Liver (tissue), 10 donors: ENCODE measurements at places on chromosomes 1 and 21. TPM values are rescaled to one million over a fixed set of nuclear protein-coding genes. Genes with fewer than 3 reads are reported as not detected.

The ITPKB gene
- polyA plus RNA-seq = 1.8 TPM

The GUCA2A gene
- not detected for polyA plus RNA-seq

The MLLT11 gene
- 0.31 TPM for polyA plus RNA-seq

The SLC1A7 gene
- polyA plus RNA-seq = 0.67 TPM

- peaks cover 44% of the 10 kb centered on the region for H3K36me3 ChIP-seq
- DNase-seq = no peak
- no peak overlapping the region for H3K27ac ChIP-seq
Observed at GRCh38 chr1:89104687-89105086, 21.2 kb downstream of the GBP2 start.

DNA sequence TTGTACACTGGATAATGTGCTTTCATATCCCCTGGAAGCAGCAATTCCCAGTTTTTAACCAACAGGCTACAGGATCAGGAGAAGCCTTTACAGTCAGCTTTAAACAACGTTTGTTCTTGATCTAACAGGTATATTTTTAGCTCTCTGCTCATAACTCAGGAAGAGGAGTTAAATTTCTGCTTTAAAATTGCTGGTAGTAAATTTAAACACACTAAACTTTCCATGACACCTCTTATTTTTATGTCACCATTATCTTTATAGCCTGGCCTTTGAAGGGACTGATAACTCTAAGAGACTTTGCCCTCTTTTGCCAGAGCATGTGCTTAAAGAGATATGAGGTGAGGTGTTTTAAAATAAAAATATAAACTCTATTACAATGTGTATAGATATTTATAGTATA lies 119.6 kb upstream of the BRINP3 start:
- DNase-seq = no peak
- no peaks in the 10 kb centered on the region for H3K4me1 ChIP-seq
- H3K27ac ChIP-seq = no peak overlapping the region

DNA sequence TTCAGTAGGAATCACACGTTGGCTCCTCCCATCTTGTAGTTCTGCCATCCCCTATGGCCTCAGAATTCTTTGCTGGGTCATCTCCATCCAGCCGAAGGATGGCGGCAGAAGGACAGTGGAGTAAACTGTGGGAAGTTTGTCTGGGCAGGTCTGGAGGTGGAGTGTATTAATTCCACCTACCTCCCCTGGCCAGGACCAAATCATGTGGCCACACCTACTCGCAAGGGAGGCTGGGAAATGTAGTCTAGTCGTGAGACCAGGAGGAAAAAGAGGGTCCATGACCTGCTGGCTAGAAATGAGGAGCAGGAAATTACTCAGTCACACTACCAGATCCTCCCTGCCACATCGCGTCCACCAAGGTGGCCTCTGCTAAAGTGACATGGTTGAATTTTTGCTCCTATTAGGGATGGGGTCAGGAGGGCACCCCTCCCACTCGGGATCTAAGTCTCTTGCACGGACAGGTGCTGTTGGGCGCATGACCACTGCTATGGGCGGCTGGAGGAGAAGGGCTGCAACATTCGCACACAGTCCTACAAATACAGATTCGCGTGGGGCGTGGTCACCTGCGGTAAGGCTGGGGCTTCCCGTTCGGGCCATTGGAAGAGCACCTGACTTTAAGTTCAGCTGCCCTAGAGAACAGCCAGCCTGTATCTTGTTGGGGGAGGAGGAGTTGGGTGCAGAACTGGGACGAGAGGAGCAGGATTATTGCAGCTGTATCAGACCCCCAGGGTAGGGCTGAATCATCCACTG lies 19.5 kb downstream of the PLA2G5 start:
- H3K4me1 ChIP-seq = no peaks in the 10 kb centered on the region
- DNase-seq = no peak
- no peak overlapping the region for H3K4me3 ChIP-seq
- no peaks in the 10 kb centered on the region for H3K27me3 ChIP-seq
- no peak overlapping the region for H3K27ac ChIP-seq

GRCh38 chr1:44970317-44970716 lies 16.1 kb downstream of the EIF2B3 start:
- H3K4me3 ChIP-seq = no peak overlapping the region
- H3K4me1 ChIP-seq = no peaks in the 10 kb centered on the region
- no peak overlapping the region for H3K27ac ChIP-seq
- H3K27me3 ChIP-seq = no peaks in the 10 kb centered on the region
- H3K36me3 ChIP-seq = peaks cover 6% of the 10 kb centered on the region
- DNase-seq = no peak

GRCh38 chr1:222454782-222455181 lies 93.1 kb downstream of the HHIPL2 start:
- H3K4me1 ChIP-seq = no peaks in the 10 kb centered on the region
- no peaks in the 10 kb centered on the region for H3K27me3 ChIP-seq
- H3K27ac ChIP-seq = no peak overlapping the region
- H3K4me3 ChIP-seq = no peak overlapping the region
- no peak for DNase-seq

- DNase-seq = no peak
- no peaks in the 10 kb centered on the region for H3K27me3 ChIP-seq
Observed at GRCh38 chr1:60133000-60133673, 59.6 kb upstream of the C1orf87 start.

DNA sequence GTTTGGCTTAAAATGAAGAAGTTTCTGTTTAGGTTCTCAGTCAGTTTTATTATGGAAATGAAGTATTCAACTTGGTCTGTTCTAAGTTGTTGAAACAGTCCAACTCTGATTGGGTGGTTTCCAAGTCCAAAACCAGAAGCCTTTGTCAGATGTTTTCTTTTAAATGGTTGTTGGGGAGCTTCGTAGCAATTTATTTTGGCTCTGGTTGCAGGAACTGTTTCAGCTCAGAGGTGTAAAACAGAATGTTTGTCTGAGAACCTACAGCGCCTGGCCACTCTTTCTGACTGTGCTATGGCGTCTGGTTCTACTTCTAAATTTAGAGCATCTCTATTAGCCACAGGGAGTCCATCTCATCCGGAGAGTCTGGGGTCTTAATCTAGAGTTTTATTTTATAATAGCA lies 582.6 kb upstream of the TMPRSS15 start:
- H3K4me1 ChIP-seq = no peaks in the 10 kb centered on the region
- no peak overlapping the region for H3K27ac ChIP-seq
- no peaks in the 10 kb centered on the region for H3K36me3 ChIP-seq
- no peaks in the 10 kb centered on the region for H3K27me3 ChIP-seq

DNA sequence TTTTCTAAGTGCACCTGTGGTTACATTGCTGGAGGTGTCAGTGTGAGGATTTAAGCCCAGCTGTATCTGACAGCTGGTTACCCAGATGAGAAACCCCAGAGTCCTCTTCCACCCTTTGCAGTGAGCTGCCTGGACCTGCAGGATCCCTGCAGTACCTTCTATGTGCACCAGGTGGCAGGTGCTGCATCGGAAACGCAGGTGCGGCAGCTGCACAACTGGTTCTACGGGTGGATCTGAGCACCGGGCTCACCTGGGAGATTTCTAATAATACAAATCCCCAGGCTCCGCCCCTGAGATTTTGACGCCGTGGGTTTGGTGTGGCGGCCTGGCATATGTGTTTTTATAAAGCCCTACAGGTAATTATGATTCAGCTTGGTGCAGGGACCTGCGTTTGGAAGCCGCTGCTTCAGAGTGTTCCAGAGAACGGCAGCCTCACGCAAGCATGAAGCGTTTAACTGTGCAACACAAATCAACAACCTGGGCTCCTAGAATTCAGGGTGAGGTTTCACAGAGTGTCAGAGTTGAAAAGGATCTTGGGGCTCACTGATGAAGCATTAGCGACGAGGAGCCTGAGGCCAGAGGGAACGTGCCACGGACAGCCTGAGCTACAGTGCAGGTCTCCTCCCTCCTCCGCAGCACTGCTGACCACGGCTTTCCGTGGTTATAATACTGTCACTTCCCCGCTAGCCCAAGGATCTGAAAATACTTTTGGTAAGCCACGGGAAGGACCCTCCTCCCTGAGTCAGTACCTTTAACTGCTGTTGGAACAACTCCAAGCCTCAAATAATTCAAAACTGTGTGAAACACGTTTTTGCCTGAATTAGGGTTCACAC lies 96.7 kb upstream of the TRABD2B start:
- no peaks in the 10 kb centered on the region for H3K27me3 ChIP-seq
- no peaks in the 10 kb centered on the region for H3K36me3 ChIP-seq
- DNase-seq = peak; percentile 68
- no peak overlapping the region for H3K27ac ChIP-seq
- H3K4me3 ChIP-seq = no peak overlapping the region

GRCh38 chr1:203133970-203134725 lies 6.6 kb downstream of the ADORA1 start:
- no peak overlapping the region for H3K27ac ChIP-seq
- H3K27me3 ChIP-seq = no peaks in the 10 kb centered on the region
- H3K4me1 ChIP-seq = no peaks in the 10 kb centered on the region
- no peak for DNase-seq

DNA sequence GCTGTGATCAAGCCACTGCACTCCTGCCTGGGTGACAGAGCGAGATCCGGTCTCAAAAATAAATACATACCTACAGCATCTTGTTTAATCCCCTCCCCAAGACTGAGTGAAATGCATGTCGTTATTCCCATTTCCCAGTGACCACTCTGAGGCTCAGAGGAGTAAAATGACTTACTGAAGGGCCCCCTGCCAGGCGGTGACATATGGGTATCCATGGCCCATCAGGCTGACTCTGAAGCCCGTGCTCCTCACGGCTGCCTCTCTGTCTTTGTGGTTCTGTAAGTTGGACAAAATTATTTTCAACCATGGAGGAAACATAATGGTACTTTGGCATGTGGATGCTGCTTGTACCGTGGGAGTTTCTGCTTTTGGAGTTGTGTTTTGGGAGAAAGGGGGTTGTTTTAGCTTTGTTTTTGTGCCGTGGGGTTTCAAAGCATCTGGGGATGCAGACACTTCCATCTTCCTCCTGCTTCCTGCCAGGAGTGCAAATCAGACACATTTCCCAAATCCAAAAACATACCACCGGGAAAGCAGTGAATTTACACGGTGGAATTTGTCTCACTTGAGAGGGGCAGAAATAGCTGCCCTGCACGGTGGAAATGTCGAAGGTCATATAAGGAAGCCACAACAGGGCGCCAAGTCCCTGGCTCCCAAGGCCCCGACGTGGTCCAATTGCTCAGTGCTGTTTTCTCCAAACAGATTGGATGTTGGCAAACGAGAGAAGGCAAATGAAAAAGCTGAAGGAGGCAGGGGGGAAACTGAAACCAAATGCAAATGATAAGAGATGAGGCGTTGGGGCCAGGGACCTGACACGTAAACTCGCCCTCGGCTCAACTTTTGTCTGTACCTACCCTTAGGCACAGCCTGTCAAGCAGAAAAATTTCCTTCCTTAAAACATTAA lies 17.1 kb upstream of the PINK1 start:
- peaks cover 3% of the 10 kb centered on the region for H3K36me3 ChIP-seq
- H3K4me1 ChIP-seq = peaks cover 9% of the 10 kb centered on the region
- peak overlapping the region; percentile 59 for H3K27ac ChIP-seq
- no peak for DNase-seq
- H3K4me3 ChIP-seq = no peak overlapping the region

DNA sequence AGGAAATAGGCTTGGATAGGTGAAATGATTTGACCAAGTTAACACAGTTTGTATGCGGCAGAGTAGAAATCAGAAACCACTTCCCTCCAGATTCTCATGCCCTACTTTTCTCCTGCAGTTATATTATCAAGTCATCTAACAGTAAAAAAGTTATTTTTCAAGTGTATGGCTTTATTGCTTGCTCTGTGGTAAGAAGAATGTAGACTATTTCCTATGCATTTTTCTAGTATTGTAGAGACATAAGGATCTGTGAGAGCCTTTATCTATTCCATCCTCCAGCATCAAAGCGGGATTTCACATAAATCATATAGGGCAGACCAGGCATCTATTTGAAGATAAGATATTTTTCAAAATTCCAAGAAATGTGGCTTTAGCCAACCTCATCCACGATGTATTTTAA lies 208.5 kb downstream of the TTLL7 start:
- no peaks in the 10 kb centered on the region for H3K27me3 ChIP-seq
- H3K4me3 ChIP-seq = no peak overlapping the region
- H3K27ac ChIP-seq = no peak overlapping the region
- DNase-seq = no peak
- no peaks in the 10 kb centered on the region for H3K4me1 ChIP-seq

- no peaks in the 10 kb centered on the region for H3K4me1 ChIP-seq
- H3K4me3 ChIP-seq = no peak overlapping the region
- H3K27me3 ChIP-seq = no peaks in the 10 kb centered on the region
- H3K27ac ChIP-seq = no peak overlapping the region
- no peaks in the 10 kb centered on the region for H3K36me3 ChIP-seq
Observed at GRCh38 chr1:55468142-55468795, 253.1 kb upstream of the USP24 start.

DNA sequence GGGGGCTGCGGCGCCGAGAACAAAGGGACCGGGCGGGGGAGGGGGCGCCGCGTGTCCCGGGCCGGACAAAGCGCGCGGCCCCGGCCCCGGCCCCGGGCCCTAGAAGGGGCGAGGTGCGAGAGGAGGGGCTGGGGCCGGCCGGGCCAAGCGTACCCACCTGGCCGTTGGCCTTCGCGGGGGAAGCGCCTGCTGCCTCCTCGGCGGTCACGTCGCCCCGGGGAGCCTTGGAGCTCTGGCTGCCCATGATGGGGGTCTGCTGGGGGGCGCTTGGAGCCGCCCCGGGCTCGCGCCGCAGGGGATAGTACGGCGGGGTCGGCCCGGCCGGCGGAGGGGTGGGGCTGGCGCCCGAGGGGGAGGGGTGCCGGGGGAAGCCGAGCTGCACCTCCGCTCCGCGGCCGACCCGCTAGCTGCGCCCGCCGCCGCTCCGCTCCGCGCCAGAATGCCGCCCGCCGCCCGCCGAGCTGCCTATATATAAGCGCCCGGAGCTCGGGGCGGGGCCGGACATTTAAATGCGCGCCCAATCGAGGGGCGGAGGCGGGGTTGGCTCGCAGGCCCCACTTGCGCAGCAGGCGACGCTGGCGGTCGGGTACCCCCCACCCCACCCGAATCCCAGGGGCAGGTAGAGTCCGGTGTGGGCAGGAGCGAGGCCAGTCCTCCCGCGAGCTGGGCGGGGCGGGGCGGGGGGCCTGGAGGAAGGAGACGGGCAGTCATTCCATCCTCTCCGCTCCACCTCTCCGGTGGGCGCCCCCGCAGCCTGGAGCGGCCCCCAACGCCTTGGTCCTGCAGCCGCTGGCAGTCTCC lies at the start of gene MARCKSL1:
MARCKSL1 (minus strand) TSS at position 444 of the 801 bp plus-strand sequence; CDS start at position 244, 200 bp downstream.
- H3K4me3 ChIP-seq = peak within 1 kb of the TSS; percentile 53
- H3K4me1 ChIP-seq = peaks cover 2% of the 10 kb centered on the region
- H3K27me3 ChIP-seq = no peaks in the 10 kb centered on the region
- peaks cover 22% of the 10 kb centered on the region for H3K36me3 ChIP-seq
- DNase-seq = peak; percentile 86

- no peaks in the 10 kb centered on the region for H3K27me3 ChIP-seq
- H3K4me3 ChIP-seq = no peak overlapping the region
- H3K4me1 ChIP-seq = peaks cover 12% of the 10 kb centered on the region
- H3K27ac ChIP-seq = no peak overlapping the region
- H3K36me3 ChIP-seq = peaks cover 9% of the 10 kb centered on the region
- DNase-seq = no peak
Observed at GRCh38 chr21:44897326-44898010, 23.2 kb downstream of the ITGB2 start.

DNA sequence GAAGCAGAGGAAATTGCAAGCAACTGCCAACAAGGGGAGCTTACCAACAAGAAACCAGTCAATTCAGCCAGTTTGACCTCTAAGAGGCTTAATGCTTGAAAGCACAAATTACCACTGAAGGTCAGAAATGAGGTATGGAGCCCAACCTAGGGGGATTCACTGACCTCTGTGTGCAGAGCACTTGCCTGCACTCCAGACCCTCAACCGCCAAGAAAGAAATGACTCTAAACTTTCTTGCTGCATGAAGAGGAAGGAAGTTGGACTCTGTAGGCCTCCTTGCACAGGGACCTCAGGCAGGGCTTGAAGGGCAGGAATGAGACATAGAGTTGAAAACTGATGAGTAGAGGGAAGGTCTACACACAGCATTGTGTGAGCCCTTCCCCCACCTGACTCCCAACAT lies 10.0 kb downstream of the ARMH1 start:
- no peaks in the 10 kb centered on the region for H3K36me3 ChIP-seq
- no peaks in the 10 kb centered on the region for H3K27me3 ChIP-seq
- H3K4me3 ChIP-seq = no peak overlapping the region
- H3K4me1 ChIP-seq = peaks cover 6% of the 10 kb centered on the region
